CD4-positive, alpha-beta T cell treated with Interleukin-17A for 4 hours (primary cell): ENCODE measurements at places on chromosomes 7 and 10.

- DNase-seq: no peak
Observed at GRCh38 chr10:132876131-132876860, 66.1 kb downstream of the CFAP46 start.

DNA sequence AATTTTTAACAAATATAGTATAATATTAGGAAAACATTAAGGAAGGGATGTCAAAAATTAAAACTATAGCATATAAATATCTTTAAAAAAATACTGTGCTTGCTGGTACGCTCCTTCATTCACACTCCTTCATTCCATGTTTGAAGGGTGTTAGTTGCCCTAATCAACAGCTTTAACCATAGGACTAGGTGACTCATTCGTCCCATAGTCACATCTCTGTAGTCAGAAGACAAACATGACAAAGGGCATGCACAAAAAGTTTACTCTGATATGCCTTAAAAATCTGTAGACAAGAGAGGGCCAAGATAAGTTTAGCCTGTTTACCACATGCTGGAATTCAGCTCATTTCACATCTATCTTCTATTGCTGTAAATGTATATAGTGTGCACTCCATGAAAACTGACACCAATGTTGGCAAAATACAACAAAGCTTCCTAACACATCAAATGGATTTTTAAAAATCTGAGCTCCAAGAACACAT lies 646 bp downstream of the FAM13C start:
- no peak for DNase-seq

GRCh38 chr10:84354623-84355022 lies 26.2 kb downstream of the CCSER2 start:
- no peak for DNase-seq

DNA sequence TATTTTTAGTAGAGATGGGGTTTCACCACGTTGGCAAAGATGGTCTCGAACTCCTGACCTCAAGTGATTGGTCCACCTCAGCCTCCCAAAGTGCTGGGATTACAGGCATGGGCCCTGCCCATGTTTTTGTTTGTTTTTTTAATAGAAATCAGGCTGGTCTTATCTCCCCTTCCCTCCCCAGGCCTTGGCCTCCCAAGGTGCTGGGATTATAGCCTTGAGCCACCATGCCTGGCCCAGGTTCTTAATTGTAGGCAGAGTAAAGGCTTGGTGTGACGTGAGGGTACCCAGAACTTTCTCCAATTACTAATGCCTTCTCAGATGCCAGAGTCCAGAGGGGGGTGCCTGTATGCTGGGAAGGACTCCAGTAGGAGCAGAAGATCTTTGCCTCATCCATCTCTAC lies 5.2 kb upstream of the MKRN1 start:
- DNase-seq: no peak

- peak; percentile 10 for DNase-seq
Observed at GRCh38 chr7:141698247-141699015, 3.5 kb downstream of the DENND11 start.

- no peak for DNase-seq
Observed at GRCh38 chr7:130987092-130987491, 253.1 kb upstream of the KLF14 start.

- DNase-seq: no peak
Observed at GRCh38 chr10:69179089-69179742, 818 bp upstream of the SUPV3L1 start.

DNA sequence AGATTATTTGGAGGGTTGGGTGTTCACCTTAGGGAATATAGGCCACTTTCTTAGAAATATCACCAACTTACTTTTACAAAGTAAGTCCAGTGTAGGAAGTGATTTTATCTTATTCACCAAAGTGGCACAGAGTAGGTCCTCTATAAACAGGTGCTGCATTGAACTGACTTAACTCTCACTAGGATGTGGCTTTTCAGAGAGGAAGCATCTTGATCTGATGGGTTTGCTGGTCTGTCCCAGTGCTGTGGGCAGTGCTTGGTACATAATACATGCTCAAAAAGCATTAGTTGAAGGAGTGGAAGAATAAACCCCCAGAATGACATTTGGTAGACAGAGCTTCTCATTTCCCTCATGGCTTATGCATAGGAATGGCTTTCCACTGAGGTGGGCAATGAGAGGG lies 334.7 kb downstream of the LRMDA start:
- no peak for DNase-seq

DNA sequence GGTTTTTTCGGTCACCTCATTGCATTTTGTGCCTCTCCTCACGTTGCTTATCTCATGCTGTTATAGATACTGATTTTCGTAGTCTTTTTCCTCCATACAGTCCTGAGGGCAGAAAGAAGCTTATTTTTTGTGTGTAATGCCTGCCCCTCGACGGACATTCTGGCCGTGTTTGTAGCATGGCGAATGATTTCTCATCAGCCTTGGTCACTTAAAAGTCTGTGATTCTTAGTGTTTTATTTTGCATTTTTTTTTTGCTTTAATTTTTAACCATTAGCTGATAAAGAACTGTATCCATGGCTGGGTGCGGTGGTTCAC lies 469 bp upstream of the NOC3L start:
- DNase-seq: peak; percentile 3

GRCh38 chr7:87506246-87507180 lies 31.0 kb upstream of the ABCB4 start:
- no peak for DNase-seq

- no peak for DNase-seq
Observed at GRCh38 chr7:126398851-126399529, 853.8 kb downstream of the GRM8 start.

- peak; percentile 71 for DNase-seq
Observed at GRCh38 chr10:89644967-89645741, at the start of gene PANK1. Gene PANK1 (minus strand): TSS chr10:89645242. CDS start chr10:89644891, 351 bp downstream.

- no peak for DNase-seq
Observed at GRCh38 chr7:26038201-26038990, 113.6 kb upstream of the NFE2L3 start.

GRCh38 chr10:110170142-110170971 lies 37.0 kb upstream of the MXI1 start:
- no peak for DNase-seq

DNA sequence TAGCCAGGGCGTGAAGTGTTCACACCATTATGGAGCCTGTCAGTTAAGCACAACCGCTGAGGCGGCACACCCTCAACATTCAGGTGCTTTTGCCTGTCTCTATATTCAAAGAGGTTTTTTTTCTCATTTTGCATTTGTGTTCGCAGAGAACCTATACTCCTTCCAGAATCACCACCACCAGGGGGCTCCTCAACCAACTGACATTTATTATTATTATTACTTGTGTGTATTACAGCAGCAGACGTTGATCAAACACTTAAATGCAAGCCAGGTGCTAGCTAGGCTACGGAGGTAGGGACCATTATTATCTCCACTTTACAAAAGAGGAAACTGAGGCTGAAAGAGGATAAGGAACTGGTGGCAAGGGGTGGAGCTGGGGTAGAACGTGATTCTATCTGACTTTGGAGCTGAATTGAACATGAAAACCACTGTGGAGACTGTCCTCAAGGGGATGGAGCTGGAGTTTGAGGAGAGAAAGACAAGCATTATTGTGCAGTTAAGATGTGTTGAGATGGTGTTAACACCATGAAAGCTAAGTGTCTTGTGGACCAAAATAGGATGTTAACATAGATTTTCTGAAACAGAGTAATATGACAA lies 133.8 kb upstream of the PLXNA4 start:
- DNase-seq: peak; percentile 35

- peak; percentile 49 for DNase-seq
Observed at GRCh38 chr10:23158370-23158769, 33.7 kb upstream of the PTF1A start.

- DNase-seq: no peak
Observed at GRCh38 chr7:69166979-69167516, 431.2 kb upstream of the AUTS2 start.

DNA sequence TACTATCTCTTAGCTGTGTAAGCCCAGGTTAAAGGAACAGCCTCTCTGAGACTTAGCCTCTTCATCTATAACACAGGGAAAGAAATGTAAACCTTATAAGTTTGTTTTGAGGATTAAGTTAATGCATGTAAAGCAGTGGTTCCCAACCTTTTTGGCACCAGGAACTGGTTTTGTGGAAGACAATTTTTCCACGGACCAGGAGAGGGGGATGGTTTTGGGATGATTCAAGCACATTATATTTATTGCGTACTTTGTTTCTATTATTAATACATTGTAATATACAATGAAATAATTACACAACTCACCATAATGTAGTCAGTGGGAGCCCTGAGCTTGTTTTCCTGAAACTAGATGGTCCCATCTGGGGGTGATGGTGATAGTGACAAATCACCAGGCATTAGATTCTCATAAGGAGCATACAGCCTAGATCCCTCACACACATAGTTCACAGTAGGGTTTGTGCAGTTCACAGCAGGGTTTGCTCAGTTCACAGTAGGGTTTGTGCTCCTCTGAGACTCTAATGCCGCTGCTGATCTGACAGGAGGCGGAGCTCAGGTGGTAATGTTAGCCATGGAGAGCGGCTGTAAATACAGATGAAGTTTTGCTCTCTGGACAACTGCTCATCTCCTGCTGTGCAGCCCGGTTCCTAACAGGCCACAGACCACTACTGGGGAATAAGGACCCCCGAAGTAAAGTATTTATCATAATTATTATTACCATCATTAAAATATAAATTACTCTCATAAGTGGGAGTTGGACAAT lies 41.3 kb upstream of the ANK3 start:
- no peak for DNase-seq

DNA sequence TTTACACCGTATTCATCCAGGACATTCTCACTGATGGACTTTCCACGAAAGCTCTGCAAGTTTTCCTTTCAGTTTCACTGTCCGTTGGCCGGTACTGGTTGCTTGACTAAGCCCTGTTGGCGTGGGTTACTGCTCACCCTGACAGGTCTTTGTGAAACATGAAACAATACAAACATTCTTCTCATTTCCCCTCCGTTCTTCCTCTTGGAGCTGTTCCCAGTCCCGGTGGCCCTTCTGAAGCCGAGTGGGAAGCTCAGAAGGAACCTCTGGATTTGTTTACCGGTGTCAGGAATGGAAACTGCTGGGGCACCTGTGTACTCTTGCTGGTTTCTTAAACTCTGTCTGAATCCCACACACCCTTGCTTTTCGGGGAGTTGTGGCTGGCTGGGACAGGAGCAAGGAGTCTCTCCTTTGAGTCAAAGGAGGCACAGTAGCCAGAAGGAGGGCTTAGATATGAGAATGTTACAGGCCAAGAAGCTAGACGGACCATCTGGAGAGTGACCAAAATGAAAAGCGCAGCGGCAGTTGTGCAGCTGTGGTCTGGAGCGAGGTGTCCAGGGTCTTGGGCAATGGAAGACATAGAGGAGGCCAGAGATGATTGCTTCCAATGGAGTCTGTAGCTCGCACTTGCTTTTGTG lies 45.7 kb downstream of the LYZL2 start:
- DNase-seq: no peak

DNA sequence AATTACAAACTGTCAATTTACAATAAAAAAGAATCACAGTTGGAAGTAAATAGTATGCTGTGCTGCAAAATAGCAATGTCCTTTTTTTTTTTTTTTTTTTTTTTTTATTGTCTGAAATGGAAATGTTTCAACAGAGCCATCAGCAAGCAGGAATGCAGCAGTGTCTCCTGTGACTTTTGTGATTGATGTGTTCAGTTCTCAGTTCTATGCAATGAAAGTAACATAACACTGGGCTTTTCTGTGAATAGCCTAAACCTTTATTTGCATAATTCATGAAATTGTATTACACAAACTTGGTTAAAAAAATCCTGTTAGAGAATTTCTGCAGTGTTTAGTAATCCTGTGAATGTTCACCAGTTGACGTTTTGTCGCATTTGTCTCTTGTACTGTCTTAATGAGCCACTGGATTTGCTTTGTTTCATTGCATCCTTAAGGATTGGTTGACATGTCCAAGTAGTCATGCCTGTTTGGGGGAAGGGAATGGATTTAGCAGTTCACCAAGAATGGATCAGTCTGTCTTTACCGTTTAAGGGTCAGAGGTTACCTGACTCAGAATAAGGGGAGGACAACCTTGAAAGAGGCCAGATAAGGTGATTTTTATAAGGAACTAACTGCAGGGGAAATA lies 192.7 kb downstream of the MLLT10 start:
- no peak for DNase-seq

- no peak for DNase-seq
Observed at GRCh38 chr10:34524369-34525091, 290.6 kb downstream of the PARD3 start.

DNA sequence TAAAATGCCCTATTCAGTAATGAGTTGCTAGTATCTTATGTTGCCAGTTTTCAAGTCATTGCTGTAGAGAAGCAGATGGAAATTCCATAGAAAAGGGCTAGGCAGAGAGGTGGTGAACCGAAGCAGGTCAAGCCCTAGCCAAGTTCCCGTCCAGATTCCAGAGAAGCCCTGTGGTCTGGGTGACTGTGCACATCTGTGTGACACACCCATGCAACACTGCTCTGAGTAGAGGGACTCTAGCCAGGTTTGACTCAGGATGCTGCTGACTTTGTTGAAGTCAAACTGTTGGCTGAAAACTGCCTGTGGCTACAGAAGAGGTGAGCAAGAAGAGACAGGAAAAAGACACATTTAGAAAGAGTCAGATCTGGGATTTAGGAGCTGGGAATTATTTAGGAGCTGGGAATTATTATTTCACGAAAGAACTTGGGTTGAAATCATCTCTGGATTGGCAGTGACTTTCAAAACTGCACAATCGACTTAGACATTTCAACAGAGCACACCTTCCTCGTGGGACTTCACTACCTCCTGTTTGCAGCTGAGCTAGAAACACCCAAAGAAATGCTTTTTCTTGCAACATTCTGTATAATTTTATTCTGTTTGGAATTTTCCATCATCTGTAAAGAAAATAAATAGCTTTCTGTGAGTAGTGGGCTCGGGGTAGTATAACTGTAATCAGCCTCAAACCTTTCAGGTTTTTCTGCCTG lies 149.1 kb upstream of the PRKCQ start:
- DNase-seq: no peak

GRCh38 chr7:148395990-148396716 lies 194.4 kb upstream of the C7orf33 start:
- no peak for DNase-seq

DNA sequence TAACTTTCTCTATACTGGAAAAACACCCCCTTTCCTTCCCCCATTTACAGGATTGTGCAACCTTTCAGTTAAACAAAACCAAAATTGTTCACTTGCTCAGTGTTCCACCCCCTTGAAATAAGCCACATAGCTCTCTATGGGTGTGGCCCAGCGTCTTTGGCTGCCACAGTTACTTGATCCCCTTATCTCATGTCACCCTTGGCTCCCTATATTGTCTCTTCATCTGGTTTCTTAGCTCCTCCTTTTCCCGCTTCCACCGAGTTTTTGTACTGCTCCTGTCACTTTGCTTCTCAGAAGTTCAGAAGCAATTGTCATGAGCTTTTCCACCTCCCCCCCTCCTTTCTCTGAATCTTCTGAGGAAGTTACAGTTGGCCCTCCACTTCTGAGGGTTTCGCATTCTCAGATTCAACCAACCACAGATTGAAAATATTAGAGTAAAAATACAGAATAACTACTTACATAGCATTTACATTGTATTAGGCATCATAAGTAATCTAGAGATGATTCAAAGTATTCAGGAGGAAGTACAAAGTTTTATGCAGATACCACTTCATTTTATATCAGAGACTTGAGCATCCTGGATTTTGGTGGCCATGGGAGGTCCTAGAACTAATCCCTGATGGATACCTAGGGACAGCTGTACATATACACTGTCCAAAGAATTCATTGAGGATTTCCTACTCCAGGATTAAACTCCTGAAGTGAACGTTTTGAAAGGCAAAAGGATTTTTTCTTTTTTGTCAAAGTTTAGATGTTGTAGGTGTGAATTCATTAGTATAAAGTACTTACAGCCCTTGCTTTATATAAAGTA lies 60.4 kb downstream of the ADD3 start:
- peak; percentile 43 for DNase-seq
